CD4-positive, alpha-beta T cell treated with Interleukin-4 for 1 hour (primary cell): ENCODE measurements at places on chromosomes 3 and 15.

- DNase-seq, result no peak
Observed at GRCh38 chr3:40504636-40505430, 1.0 kb upstream of the ZNF620 start.

DNA sequence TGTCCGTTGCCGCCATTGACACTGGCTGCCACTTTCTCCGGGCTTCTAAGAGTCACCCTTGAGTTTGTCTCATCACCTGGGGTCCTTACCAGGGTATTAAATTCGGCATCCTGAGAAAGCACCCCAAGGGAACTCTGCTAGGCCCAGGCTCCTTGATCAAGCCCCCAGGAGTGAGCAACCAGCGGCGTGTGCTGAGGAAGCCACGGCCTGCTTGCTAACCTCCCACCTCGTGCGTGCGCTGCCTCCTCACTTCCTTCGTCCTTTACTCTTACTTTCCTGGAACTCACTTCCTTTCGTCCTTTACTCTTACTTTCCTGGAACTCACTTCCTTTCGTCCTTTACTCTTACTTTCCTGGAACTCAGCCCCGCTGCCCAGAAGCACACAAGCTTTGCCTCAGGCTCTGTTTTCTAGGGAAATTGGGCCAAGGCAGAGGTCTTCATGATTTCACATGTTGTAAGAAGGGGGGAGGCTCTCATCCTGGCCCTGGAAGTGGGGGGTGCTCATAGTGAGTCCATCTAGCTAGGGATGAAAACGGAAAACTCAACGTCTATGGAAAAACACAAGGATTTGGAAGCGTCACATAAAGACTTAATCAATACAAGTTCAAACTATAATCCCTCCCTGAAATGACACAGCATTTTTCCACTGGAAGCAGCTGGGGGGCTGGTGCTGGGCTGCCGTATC, 36.7 kb upstream of the BDH1 start:
- DNase-seq, result no peak

GRCh38 chr15:70160803-70161565, 63.3 kb upstream of the TLE3 start:
- no peak for DNase-seq

DNA sequence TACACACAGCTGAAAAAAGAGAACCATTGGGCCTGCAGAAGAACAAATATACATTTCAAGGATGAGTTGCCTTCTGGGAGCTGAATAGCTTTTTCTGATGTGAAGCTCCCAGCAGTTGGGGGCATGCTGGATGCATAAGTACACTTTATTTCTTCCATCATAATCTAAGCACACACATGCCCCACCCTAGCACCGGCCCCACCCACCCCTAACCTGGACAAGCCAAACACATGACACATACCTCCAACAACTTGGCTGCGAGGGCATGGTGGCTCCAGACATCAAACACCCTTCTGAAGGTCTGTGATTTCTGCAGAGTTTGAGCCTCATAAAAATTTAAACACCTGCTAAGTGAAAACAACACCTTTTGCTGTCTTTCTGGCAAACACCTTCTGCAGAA, 307.2 kb upstream of the TRIM42 start:
- no peak for DNase-seq

GRCh38 chr3:156273111-156273694, 152.8 kb downstream of the KCNAB1 start:
- no peak for DNase-seq

DNA sequence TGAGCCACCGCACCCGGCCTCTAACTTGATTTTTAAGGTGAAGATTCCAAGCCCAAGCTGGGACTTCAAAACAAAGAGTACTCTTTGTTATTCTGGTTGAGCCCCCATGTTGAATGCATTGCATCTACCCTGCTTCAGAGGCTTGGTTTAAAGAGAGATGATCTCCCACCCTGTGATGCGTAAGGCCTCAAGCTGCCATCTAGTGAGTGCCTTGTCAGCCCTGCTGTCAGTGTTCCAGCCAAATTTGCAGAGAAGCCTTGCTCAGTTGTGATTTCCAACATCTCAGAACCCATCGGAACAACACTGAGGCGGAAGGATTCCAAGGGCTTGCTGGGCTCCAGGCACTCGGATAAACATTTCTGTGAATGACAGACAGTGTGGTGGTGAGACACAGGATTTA, 210.7 kb upstream of the RGMA start:
- no peak for DNase-seq

DNA sequence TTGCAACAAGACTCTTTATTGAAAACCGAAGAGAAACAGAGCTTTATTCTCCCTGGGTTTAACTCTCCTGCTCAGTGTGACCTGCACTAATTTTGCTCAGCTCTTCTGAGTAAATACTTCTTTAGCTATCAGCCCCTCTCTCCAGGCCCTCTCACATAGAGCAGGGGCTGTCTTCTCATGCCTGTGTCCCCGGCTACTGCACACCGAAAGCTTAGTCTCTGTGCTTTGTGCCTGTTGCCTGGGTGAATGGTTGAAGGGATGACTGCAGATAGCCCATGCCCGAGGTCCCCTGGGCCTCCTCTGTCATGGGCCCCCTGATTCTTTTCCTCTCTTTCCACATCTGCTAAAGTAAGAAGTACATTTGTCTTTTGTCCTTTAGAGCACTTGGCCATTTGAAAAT, 195.9 kb downstream of the GABRG3 start:
- no peak for DNase-seq
